ENCODE measurements at places on chromosomes 7 and 10. TPM values are rescaled to one million over a fixed set of nuclear protein-coding genes. Genes with fewer than 3 reads are reported as not detected.

ZNF365 gene
- total RNA-seq: 1.1 TPM

GIMAP8 gene
- not detected for total RNA-seq

TMEM178B gene
- 22.1 TPM for total RNA-seq

DNA sequence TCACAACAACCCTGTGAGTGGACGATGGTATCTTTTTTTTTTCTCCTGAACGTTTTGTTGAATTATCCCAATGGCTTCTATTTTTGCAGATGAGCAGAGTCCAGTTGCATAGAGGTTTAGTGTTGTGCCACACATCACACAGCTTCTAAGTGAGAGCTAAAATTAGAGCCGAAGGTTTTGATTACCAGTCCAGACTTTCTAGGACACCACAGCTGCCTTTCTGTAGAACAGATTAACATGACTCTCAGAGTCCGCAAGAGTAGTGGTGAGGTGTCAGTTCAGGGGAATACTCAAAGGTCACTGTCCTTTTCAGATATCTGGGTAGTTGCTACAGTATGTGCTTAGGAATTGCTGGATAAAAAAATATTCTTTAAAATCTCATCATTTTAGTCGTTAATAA, 13.8 kb downstream of the SGPL1 start:
- H3K36me3 ChIP-seq: peaks cover 2% of the 10 kb centered on the region
- H3K27me3 ChIP-seq: no peaks in the 10 kb centered on the region
- H3K4me3 ChIP-seq: no peak overlapping the region
- no peak overlapping the region for H3K27ac ChIP-seq

DNA sequence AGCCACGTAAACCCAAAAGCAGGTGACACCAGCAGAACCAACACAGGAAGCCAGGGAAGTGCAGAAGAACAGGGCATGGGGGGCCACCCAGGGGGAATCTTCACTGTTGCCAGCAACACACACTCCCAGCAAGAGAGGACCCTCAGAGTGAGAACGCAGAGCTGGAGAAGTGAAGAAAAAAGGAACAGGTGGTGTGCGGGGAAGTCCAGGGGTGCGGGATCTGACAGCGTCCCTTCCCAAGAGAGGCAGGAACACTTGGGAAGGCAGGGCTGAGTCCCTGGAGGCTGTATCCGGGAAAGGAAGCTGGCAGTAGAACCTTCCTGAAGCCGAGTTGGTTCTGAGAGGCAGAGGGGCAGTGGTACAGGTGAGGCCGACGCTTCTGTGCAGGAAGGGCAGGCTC, 27.7 kb downstream of the AGAP4 start:
- H3K4me3 ChIP-seq: no peak overlapping the region
- DNase-seq: no peak
- H3K27ac ChIP-seq: no peak overlapping the region
- no peaks in the 10 kb centered on the region for H3K36me3 ChIP-seq
- no peaks in the 10 kb centered on the region for H3K27me3 ChIP-seq

- no peak for DNase-seq
- H3K4me1 ChIP-seq: peaks cover 19% of the 10 kb centered on the region
- no peaks in the 10 kb centered on the region for H3K36me3 ChIP-seq
- H3K4me3 ChIP-seq: no peak overlapping the region
- H3K27me3 ChIP-seq: no peaks in the 10 kb centered on the region
These were observed 739.6 kb upstream of the GALNT17 start for GRCh38 chr7:70392256-70392876.

GRCh38 chr7:106763717-106764116, 101.4 kb upstream of the PIK3CG start:
- H3K27me3 ChIP-seq: no peaks in the 10 kb centered on the region
- H3K27ac ChIP-seq: no peak overlapping the region
- H3K4me1 ChIP-seq: no peaks in the 10 kb centered on the region
- H3K4me3 ChIP-seq: no peak overlapping the region
- H3K36me3 ChIP-seq: no peaks in the 10 kb centered on the region

DNA sequence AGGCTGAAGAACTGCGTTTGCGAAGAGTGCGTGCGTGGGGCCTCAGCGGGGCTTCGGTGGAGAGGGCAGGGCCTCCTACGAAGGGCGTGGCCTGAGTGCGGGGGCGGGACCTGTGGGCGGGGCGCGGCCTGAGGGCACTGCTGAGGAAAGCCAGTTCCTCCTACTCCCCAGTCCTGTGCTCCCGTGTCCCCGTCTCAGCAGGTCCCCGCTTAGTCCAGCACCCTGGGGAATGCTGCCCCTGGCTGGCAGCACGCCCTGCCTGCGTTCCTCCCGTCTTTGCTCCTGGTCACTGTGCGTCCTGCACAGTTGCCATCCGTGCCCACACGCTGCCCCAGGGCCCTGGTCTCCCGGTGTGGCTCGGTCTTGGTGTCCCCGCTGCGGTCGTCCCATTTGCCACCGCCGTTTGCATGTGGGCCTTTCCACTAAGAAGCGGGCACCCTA, 177.1 kb downstream of the ZNF248 start:
- H3K36me3 ChIP-seq: peaks cover 11% of the 10 kb centered on the region
- no peaks in the 10 kb centered on the region for H3K27me3 ChIP-seq
- no peaks in the 10 kb centered on the region for H3K4me1 ChIP-seq
- no peak for DNase-seq
- H3K27ac ChIP-seq: no peak overlapping the region

DNA sequence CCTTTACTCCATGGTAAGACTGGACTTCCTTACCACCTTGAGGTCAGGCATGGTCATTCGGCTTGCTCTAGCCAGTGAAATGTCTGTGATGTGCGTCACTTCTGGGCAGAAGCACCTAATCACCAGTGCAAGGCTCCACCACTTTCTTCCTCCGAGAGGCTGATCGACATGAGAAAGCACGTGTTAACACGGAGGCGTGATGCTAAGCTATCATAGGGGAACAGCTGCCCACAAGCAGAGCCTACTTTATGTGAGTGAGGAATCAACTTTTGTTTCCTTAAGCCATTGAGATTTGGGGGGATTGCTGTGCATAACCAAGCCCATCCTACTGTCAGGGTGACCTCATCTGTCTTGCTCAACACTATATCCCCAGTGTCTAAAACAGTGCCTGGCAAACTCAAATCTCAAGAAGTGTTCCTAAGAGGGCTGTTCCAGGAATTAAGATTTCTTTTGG, 23.1 kb upstream of the SAR1A start:
- H3K27me3 ChIP-seq: no peaks in the 10 kb centered on the region
- no peaks in the 10 kb centered on the region for H3K4me1 ChIP-seq
- DNase-seq: no peak

- H3K36me3 ChIP-seq: peaks cover 3% of the 10 kb centered on the region
- DNase-seq: no peak
These were observed 102.3 kb upstream of the SEMA3E start for GRCh38 chr7:83751217-83751616.
